IPS DF 6.9 (cell line): ENCODE measurements at places on chromosomes 11 and 22.

DNA sequence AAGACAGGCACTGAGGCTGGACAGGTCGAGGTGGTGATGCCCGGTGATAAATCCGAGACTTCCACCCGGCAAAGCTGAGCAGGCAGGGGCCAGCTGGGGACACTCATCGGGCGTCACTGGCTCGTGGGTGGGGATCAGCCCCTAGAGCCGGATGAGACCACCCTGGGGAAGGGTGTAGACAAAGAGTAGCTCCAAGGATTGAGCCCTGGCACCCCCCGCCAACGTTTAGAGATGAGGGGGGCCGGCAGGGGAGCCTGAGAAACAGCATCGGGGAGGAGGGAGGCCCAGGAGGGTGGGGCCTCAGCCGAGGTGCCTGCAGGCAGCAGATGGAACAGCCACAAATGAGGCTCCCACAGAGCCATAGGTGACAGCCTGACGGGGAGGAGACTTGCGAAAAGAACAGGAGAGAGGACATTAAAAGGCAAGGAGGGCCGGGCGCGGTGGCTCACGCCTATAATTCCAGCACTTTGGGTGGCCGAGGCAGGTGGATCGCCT lies 27.4 kb upstream of the CBX7 start:
- no peak for DNase-seq

DNA sequence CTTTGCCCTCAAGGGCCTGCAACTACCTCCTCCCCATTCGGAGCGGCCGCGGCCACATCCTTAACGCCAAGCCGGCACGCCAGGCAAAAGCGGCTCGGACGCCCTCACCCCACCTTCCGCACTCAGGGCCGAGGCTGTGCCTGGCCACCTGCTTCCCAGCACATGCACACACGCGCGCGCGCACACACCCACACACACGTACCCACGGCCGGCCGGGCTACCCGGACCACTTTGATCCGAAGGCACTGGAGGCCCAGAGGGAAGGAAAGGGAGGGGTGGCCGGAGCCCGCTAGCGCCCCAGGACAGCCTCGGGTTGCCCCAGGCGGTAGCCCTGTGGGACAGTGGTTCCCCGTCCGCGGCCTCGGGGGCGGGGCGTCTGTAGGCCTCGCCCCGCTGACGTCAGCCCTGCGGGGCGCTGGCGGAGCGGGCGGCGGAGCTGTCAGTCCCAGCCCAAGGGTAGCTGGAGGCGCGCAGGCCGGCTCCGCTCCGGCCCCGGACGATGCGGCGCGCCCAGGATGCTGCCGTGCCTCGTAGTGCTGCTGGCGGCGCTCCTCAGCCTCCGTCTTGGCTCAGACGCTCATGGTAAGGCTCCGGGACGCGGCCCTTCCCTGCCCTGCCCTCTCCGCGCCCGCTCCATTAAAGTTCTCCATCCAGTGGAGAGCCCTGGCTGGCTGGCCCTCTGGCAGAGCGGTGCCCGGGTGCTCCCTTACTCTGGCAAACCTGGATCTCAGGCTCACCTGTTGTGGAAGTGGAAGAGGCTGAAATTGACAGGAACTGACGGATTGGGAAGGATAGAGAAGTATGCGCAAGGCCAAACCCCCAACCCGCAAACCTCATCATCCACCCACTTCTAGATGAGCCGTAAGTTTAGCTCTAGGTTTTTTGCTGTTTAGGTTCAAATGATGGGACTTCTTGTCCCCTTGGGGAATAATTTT lies at the start of gene IL10RA:
Gene IL10RA (plus strand): TSS at position 442 of the 935 bp plus-strand sequence. CDS start 74 bp downstream, at position 516.
- peak; percentile 48 for DNase-seq

DNA sequence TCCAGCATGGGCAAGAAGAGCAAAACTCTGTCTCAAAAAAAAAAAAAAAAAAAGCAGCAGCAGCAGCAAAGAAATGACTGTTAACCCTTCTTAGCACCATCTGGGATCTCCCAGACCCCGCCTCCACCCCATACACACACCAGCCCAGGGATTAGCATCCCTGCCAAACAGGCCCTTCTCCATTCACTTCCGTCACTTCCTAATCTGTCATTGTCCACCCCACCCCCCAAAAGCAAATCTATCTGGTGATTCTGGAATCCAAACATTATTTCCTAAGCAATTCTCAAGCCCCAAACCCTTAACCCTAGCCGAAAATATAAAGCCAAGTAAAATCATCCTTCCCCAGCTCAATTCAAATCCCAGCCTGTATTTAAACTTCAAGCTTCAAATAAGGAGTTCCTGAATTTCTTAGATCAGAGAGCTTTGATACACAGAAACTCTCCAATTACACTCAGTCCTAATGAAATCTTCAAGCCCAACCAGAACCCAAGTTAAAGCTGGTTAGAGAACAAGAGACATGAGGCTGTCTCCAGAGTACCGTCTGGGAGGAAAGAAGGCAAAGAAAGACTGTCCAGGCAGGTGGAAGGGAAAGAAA lies 6.0 kb upstream of the AHNAK start:
- DNase-seq = no peak

DNA sequence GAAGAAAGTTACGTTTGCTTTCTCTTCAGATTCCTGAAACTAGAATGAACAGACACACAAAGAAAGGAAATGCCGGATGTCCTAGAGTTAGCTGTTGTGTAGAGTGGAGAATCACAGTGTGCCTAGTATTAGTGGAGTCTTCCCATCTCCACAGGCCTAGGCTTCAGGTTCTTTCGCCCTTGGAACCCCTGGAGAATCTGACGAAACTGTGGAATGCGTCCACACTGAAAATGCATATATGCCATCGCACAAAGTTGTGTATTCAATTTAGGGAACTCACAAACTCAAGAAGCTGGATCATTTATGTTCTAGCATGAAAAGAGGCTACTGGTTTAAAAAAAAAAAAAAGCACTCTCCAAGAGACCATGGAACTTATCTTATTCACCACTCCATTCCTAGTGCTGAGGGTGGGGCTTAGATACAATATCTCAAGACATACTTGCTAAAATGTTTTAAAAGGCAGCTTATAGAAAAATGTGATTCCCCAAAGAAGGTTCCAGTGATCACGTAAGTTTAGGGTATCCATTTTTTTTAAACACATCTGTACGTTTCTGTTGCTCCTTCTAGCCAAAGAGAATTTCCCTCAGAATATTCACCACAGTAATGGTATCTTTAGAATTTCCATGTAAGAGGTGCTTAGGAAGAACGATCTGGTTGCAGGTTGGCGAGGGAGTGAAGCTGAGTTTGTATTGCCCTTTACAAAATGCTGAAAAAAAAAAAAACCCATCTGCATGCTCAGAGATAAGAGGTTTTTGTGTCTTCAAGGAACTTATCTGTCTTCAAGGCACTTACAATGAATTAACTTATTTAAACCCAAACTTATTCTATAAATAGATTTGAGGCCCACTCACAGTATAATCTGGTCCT lies 20.0 kb downstream of the MAML2 start:
- DNase-seq = no peak

- DNase-seq = no peak
Observed at GRCh38 chr22:32576553-32577253, 102.1 kb downstream of the FBXO7 start.

GRCh38 chr11:83437939-83438338 lies 151.8 kb upstream of the CCDC90B start:
- DNase-seq = no peak

DNA sequence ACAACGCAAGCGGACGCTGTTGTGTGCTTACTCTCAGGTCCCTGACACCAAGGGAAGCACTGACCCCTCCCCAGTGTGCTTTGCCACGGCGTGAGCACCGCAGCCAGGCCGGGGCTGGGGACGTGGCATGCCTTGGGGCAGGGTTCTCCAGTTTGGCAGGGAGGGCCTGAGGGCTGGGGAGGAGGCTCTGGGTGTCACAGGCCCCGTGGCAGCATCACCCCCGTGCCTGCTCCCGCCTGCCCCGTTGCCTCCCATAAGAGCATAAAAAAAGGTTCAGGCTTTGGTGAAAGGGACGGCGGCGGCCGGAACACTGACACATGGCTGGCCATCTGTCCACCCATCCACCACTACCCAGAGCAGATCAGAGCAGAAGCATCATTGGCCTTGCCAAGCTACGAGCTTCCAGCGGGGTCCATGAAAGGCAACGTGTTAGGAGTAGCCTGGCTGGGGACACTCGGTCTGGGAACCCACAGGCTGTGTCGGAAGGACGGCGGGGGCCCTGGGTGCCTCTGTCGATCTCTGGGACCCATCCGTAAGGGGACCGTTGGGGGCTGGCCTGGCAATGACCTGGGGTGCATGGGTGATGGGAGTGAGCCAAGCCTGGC lies 183.0 kb downstream of the IGLL1 start:
- DNase-seq = no peak

DNA sequence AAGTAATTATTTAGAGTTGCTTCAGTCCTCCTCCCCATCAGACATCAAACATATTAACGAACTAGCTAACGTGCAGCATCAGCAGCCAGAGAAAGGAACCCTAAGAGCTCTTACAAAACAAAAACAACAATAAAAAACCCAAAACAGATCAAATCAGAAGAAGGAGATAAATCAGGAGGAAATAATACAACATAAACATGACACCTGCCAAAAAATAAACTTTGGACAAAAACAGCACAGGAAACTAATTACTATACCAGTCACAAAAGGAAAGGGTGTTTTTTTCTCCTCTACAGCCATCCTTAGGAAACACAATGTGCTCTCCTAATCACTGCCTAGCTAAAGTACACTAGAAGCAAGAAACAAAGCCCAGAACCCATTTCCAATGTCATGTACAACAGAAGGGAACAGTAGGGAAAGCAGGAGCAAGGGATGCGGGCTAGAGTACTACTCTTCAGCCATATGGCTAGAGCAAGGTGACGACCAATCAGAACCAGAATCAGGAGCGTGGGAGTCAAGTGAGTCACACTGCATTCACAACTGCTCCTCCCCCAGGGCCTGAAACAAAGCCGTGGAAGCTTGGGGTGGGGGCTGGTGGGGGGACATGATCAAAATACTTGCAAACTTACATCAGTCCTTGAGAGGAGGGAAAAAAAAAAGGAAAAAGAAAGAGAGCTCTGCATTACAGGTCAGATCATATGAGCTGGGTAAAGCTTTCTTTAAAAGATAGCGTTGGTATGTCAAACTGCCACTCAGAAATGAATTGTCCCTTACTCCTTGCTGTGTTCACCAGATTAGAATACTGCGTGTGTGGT lies 60.4 kb downstream of the LARGE2 start:
- peak; percentile 64 for DNase-seq

GRCh38 chr11:77396305-77396704 lies 77.6 kb downstream of the PAK1 start:
- no peak for DNase-seq

GRCh38 chr11:72347691-72348090 lies 86.6 kb downstream of the CLPB start:
- DNase-seq = no peak

DNA sequence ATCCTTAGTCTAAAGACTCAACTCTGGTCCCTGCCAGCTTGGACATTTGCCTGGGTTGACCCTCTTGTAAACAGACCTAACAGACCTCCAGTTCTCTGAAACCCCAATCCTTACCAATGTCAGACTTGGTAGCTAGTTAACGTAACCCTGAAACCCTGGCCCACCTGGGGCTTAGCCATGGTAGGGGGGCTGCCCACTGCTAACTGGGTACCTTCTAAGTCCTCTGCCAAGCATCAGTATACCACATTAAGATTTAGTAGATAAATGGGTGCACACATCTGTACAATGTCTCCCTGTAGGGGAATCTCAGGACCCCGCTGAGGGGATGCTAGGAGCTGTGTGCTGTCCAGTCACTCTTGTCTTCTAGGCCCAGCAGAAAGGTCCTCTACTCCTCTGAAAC lies 29.9 kb upstream of the TH start:
- DNase-seq = no peak

- DNase-seq = no peak
Observed at GRCh38 chr11:46736615-46737014, 17.6 kb downstream of the F2 start.

GRCh38 chr11:5922749-5923426 lies 19.2 kb upstream of the OR56A3 start:
- no peak for DNase-seq
